Activated T-helper 17 cell treated with anti-CD3 and anti-CD28 coated beads, Interleukin-2, amount 50 U/mL, for 72 hours (primary cell): ENCODE measurements at places on chromosomes 7 and 10. TPM values are rescaled to one million over a fixed set of nuclear protein-coding genes. Genes with fewer than 3 reads are reported as not detected.

The SFRP5 gene
- not detected for total RNA-seq

The MAGI2 gene
- total RNA-seq: 0.05 TPM

GRCh38 chr7:18402488-18403183, 92.9 kb upstream of the HDAC9 start:
- ATAC-seq: no peak

DNA sequence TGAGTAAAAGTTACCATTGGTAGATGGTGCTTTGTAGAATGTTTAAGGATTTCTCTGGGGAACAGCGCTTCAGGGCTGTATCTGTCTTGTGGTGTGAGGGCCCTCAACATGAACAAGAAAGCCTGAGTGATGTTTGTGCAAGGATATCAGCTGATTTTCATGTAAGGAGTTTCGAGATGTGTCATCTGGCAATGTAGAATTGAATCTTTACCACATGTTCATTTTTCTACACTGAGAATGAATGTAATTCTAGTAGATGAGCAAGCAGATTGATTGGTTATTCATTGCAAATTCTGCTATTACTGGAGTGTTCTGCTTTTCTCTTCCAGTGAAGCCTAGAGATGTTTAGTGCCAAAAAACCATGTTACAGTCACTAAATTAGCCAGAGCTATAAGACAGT, 87.7 kb downstream of the ST7 start:
- ATAC-seq: peak; percentile 95

DNA sequence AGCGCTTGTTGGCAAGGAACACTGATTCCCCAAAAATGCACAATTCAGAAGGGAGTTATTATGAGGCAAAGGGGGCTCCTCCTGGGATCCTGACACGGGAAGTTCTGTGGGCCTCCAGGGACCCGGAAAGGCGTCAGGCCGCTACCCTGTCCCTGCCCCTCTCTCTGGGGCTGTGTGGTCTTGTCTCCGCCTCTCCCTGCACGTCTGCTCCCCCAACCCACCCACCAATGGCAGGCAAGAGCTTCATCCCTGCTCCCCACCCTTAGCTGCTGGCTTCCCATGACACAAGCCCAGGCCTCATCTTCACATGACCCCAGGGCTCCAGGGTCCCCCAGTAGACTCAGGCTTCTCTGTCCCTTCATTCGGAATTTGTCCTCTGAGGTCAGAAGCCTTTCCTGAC, 31.0 kb upstream of the ADRB1 start:
- ATAC-seq: no peak
